CD4-positive, alpha-beta T cell treated with Interleukin-6 at 100 ng/mL for 8 hours (primary cell): ENCODE measurements at places on chromosomes 4 and X.

DNA sequence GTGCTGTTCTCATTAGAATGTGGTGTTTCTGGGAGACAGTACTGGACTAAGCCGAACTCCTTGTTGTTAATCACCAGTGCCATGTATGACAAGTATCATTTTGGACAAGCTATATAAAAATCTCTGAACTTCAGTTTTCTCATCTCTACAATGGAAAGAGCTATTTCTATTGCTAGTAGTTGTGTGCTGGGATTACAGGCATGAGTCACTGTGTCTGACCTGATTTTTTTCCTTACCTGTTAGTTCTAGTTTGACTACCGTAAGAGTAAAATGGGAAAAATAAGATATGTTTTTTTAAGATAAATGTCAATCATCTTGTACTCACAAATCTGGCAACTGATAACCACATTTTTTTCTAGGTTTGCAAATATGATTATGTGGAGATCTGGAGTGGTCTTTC lies 192.3 kb downstream of the TLL1 start:
- DNase-seq = no peak

DNA sequence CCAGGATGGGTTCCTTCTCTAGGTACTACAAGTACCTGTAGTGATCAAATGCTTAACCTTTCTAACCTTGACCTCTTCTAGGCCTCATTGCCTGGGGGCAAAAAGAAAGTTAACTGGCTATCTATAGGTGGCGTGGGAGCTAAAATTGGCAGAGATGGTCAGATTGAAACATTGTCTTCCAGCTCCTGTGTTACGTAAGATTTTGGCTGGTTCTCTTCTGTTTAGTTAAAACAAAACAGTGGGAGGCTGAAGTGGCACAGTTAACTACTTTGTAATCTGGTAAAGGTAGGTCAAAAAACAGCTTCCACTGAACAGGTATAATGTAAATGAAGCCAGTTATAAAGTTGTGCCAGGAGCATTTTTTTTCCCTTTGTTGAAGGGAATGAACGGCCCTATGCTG lies 115.2 kb downstream of the MBNL3 start:
- DNase-seq = no peak

DNA sequence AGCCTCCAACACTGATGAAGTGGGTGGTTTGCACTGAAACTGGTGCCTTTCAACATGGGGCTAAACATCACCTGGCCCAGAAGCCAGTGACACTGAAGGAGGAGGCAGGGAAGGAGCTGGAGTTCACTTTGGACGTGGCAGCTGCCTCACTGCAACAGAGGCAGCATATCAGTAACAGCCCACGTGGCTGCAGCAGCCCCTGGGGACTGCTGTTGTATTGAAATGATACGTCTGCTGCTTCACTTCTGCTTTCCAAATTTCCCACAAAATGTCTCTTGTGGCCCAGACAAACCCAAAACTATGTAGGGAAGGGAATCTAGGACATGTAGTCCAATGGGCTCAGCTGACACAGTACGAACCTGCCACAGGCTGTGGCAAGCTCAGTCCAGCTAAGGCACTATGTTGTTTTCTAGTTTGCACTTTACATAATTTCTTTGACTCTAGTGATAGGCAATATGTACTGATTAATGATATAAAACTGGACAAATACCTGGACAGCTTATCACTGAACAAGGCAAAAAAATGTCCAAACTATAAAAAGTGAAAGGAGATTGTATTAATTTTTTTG lies 84.7 kb upstream of the RAPGEF2 start:
- no peak for DNase-seq

GRCh38 chr4:70936200-70936787 lies 34.1 kb downstream of the MOB1B start:
- no peak for DNase-seq

GRCh38 chr4:84708406-84709135 lies 125.6 kb downstream of the CDS1 start:
- DNase-seq = no peak

- no peak for DNase-seq
Observed at GRCh38 chr4:1247864-1248244, 1.1 kb downstream of the CTBP1 start.

GRCh38 chr4:17066236-17066635 lies 167.8 kb upstream of the LDB2 start:
- DNase-seq = no peak

DNA sequence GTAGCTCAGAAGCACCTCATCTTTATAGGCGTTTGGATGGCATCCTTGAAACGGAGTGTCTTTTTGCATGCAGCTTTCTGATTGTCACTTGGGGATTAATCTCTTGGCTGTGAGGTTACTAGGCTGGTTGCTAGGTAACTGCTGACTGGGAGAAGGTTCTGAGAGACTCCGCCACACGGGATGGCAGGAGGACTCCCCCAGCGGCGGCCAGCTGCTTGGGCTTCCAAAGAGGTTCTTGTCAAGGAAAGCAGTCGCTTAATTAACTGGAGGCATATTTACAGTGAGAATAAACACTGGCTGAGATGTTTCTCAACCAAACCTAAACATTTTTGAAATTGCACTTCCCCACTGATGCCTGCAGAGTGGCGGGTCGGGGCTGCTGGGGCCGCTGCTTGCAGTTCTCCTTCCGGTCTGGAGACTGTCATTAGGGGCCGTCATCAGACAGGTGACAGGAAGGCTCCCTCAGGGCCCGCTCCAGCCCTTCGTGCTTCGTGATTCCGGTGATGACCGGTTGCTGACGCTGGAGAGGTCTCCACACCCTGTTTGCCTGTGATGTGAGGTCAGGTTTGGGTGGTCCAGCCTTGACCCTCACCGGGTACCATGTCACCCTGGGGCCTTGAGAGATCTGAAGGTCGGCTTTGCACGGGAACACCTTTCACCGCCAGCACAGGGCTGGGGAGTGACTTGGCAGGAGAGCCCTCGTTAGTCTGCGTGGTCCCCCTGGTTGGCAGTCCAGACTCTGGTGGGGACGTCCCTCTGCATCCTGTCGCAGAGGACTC lies 9.1 kb downstream of the NSG1 start:
- DNase-seq = no peak

DNA sequence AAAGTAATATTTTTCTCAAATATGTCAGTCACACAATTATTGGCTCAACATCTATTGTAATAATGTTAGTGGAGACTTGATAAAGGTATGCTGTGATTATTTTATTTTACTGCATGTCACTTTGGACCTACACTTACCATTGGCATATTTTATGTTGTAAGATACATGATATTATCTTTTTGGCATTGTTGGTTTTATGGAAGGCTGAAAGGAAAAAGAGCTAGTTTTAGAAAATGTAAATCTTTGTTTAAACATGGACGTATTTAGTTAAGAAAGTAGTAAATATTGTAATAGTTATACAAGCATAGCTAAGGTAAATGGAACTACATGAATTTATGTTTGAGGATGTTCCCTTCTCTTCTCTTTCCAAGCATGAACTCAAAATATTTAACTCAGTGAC lies 1399.3 kb downstream of the STIM2 start:
- DNase-seq = no peak

GRCh38 chr4:113959539-113959937 lies 19.9 kb downstream of the ARSJ start:
- no peak for DNase-seq

- DNase-seq = no peak
Observed at GRCh38 chr4:81165861-81166430, 49.1 kb downstream of the PRKG2 start.
